Right kidney (tissue), 9 donors: ENCODE measurements at places on chromosomes 3 and 15.

- DNase-seq, result no peak
These were observed 150.6 kb downstream of the TPRG1 start for GRCh38 chr3:189322339-189322738.

DNA sequence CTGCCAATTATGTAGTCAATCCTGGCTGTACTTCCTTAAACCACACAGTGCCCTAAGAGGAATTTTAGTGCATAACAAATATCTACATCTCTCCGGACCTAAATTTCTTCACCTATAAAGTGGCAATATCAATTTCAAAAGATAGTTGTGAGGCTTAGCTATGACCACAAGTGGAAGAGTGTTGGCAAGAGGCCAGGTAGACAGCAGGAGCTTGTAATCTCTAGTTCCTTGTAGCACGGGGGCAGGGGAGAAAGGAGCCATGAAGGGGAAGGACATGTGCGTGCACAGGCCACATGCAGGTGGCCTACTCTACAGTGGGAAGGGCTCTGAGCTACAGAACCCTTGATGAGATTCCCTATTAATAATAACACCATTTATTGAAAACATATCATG, 269.7 kb downstream of the ABHD5 start:
- no peak for DNase-seq

DNA sequence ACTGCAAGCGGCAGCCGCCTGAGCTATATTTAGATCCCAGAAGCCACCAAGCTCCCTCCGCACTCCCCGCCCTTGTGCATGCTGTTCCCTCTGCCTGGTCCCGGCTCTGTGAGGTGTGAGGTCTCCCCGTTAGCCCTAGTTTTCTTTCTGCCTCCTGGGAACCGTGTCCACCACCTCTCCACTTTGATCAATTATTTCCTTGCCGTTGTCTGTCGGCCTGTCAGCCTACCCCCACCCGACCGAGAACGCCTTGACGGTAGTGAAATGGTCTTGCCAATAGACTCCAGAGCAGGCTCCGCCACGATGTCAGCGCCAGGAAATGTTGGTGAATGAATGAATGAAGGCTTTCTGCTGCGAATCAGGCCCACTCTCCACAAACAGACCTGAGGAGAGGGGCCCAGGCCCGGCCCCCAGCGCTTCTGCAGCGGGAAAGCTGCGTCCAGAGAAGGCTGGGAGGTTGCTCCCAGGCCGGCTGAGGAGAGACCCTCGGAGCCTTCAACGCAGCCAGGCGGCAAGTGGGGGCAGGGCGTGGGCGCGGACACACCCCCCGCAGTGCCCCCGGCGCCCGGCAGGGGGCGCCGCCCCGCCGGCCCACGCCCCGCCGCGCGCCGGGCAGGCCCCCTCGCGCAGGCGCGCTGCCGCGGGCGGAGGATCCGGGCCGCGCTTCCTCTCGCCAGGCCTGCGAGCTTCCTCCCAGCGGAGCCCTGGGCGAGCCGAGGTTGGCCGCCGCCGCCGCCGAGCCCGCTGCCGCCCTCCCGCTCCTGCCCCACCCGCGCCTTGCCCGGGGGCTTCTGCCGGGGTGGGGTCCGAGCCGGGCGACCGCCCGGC, at the start of gene CSK:
CSK (plus strand) TSS at position 650 of the 828 bp plus-strand sequence. CDS start 16,218 bp downstream, outside the sequence.
- DNase-seq, result peak; percentile 77

DNA sequence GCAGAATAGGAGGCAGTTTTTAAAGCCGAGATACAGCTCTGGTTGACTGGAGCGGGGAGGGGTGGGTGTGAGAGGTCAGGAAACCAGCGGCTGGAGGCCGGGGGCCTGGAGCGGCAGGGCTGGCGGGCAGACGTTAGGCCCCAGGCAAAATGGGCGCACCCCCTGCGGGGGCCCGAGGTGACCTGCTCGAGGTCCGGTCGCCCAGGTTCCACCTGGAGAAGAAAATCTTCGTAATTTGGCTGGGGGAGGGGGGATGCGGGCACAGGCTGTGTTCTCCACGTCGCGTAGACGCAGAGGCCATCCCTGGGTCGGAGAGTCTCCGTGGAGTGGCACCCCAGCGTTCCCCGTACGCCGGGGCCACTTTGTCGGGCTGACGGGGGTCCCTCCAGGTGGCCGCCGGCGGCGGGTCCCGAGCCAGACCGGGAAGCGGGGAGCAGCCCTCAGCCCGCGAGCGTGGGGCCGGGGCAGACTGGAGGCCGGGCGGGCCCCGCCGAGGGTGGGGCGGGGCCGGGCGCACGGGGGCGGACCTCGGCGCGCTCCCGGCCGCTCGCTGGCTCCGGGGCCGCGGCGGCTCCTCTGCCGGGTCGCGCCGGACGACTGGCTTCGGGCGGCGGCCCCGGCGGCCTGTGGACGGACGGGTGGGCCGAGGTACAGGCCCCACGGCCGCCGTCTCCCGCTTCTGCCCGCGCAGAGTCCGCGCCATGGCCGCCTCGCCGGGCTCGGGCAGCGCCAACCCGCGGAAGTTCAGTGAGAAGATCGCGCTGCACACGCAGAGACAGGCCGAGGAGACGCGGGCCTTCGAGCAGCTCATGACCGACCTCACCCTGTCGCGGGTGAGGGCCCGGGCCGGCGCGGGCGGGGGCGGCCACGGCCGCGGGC, at the start of gene CRTC3:
CRTC3 (plus strand) TSS at position 553 of the 879 bp plus-strand sequence; CDS start at position 702, 149 bp downstream.
- DNase-seq, result peak; percentile 95

GRCh38 chr15:29822100-29822683, at the start of gene TJP1:
TJP1 (minus strand) TSS chr15:29822468; CDS start chr15:29822028, 440 bp downstream.
- DNase-seq, result peak; percentile 98

DNA sequence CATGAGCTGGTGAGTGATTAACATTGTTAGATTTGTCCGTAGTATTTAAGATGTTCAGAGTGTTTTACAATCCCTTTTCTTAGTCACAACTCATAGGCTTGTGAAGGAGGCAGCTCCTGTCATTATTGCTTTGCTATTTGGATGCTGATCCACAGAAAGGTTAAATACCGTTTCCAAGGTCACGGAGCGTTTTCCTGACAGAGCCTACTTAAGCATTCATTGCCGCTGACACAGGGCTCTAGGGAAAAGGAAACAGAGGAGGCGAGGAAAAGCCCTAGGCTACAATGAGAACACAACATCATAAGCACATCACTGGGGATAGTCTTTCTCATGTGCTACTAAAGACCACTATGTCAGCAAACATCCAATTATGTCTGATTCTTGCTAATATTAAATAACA, 38.5 kb upstream of the CPB1 start:
- no peak for DNase-seq

DNA sequence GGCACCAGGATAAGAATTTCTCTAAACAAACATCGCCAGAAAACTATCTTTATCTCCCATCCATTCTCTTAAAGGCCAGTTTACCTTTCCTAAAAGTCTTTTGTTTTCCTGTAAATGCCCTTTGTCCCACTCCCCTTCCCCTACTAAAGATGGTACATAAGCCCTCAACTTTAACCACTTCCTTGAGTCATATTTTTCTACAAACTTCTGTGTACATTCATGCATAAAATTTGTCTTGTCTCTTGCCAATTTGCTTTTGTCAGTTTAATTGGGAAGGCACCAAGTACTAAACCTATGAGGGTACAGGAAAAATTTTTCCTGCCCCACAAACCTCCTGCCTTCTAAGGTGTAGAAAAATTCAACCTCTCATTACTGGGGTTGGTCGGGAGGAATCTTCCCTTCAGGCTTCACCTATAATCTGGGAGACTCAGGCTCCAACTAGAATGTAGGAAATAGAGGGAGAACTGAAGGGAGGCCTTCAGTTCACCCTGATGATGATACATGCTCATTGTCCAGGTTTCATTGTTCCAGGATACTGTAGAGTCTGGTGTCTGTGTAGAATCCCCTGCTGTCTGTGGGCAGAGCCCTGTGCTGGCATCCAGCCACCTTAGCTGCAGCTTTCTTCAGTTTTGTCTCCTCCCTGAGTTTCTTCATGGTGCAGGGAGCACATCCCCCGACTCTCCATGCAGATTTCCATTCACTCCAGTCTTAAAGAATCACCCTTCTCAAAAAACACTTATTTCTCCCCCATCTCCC, 53.2 kb downstream of the CD200R1L start:
- DNase-seq, result no peak

DNA sequence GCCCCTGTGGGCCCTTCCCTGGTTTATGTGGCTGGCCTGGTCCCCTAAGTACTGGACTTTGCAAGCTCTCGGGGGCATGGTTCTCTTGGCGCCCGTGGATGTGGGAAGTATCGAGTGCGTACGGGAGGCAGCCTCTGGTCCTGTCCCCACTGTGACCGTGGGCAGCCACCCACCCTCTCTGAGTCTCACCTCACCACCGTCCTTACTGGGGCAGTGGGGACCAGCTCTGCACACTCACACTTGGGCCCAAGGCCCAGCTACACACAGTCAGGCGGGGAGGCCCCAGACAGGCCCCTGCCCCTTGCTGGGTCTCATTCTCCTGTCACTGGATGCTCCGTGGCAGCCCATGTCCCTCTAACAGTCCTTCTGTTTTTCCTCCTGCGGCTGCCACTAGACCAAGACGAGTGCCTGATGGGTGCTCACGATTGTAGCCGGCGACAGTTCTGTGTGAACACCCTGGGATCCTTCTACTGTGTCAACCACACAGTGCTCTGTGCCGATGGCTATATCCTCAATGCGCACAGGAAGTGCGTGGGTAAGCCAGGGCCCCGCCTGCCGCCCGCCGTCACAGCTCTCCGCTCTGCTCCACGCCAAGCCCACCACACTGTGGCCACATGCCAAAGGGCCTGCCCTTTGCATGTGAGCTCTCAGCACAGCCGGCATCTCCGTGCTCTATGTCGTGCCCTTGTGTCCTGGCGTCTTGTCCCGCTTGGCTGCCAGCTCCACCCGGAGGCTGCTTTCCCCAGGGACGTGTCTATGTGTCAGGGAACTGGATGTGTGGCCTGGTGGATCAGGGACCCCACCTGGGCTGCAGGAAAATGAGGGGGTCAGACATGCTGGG, 72.7 kb downstream of the FBLN2 start:
- no peak for DNase-seq

DNA sequence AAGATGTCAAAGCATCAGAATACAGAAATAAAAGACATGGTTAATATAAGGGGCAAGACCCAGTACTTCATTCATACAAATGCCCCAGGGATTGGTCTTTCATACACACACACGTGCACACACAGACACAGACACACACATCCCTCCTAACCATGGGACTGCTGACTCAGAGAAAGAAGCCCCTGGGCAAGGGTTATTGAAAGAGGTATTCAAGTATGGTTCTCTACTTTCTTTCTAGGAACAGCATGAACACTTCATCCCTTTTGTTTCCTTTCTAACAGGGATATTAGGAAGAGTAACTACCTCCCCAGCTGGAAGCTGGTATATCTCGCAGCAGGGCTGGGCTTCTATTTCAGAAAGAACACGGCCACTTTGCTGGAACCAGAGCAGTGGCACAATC, 33.2 kb upstream of the ZFAND6 start:
- DNase-seq, result no peak

GRCh38 chr15:85955501-85956391, 123.9 kb upstream of the AGBL1 start:
- no peak for DNase-seq

DNA sequence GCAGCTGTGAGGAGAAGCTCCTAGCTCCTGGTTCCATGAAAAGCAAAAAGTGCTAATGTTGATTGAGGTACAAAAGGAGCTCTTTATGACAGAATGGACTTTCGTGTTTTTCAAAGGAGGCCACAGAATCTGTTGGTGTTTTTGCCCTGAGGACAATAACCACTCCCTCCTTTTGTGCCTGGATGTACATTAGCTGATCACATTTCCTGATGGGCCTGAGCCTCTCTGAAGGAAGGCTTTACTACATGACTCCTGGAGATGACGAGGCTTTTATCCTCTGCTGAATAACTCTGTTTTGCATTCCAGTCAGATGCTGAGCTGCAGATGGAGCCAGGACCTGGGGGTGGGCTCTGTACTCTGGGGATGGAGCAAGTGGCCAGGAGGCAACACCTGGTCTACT, 301.9 kb downstream of the CACNA2D3 start:
- DNase-seq, result no peak

DNA sequence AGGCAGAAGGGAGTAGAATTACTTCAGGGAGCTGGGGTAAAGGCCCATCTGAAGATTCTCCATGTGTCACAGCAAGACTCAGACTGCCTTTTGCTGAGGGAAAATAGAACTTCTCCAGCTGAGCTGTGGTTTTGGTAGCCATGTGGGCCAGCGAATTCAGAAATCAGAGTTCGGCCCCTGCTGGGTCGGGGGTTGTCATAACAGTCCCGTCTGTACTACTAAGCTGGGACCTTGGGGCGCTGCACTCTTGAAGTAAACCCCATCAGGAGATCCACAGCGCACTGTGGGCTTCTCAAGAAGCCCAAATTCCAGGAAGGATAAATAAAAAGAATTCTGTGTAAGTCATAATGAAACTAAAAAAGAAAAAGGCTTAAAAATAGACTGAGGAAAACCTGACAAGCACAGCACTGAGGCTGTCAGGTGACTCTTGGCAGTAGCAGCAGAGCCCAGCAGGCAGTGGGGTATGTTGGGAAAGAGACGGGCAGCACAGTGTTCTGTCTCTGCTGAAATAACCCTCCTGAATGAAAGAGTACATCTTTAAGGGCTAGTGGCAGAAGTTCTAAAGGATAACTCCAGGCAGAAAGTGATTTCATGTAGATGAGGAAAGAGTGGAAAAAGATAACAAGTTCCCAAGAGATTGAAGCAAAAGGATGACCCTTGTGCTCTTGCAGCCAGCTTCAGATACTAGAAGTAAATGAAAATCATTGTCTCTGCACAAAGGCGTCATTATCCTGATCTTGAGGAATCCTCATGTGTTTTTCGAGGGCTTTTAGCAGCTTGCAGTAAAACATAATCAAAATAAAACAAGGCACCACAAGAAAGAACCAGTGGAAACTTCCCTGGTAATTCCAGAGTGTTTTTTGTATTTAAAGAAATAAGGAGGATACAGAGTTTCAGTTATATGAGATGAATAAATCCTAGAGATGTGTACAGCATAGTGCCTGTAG, 74.5 kb downstream of the RAB7A start:
- DNase-seq, result no peak

DNA sequence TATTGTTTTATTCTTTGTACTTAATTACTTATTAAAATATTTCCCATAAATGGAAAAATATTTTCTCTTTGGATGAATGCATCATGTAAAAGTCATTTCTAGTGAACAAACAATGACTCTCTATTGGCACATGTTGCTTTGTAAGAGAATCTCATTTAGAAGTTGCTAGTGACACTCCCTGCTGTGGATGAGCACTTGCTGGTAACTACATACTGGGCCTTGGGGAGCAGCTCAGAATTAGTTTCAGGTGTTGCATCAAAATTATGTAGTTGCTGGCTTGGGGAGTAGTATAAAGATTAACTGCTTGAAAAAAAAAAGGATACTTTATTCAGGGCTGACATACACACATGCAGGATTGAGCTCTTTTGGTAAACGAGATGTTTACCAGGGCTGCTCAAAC, 80.3 kb upstream of the KCNAB1 start:
- no peak for DNase-seq

GRCh38 chr3:112302881-112303763, 9.1 kb upstream of the SLC9C1 start:
- peak; percentile 69 for DNase-seq

GRCh38 chr3:177131927-177132636, 65.2 kb downstream of the TBL1XR1 start:
- no peak for DNase-seq
